EH (cell line): ENCODE measurements at places on chromosomes 7 and 10.
A peak's percentile ranks its signal among the peaks of the same experiment; 100 is the strongest.

DNA sequence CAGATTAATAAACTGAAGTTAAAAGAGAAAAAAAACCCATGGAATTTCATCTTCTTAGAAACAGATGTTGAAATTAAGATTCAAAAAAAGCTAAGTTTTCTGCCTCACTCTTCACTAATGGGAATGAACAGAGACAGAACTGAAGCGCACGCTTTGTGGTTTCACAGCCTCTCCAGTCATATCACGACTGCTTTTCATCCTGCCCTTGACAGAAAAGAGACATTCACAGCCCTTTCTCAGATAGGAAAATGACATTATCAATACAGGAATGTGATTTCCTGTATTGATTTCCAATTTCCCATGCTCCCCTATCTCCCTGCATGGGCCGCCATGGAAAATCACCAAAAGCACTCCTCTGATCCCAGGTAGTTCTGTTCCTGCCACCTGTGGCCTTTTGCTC lies 108.2 kb downstream of the PFKFB3 start:
- no peak for DNase-seq

- peak; percentile 90 for DNase-seq
Observed at GRCh38 chr7:74306730-74307469, 17.7 kb downstream of the CLIP2 start.

GRCh38 chr10:124325998-124326636 lies 92.6 kb downstream of the OAT start:
- no peak for DNase-seq

DNA sequence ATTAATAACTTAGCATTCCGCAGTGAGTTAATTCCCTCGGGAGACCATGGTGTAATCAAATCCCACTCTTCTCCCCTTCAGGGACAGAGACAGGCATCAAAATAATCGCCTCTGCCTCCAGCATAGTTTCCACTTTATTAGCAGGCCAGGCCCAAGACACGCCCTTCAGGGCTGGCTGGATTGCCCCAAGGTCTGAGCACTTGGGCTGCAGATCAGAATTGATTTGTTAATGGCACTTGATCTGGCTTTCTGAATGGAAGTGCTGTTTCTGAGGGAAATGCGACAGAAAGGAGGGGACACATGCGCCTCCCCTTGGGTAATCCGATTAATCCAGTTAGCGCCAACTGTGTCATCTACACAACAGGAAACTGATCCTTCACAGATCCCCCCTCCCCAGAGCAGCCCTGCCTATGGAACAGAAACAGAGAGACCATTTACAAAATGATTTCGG lies 15.6 kb downstream of the CHAT start:
- no peak for DNase-seq

DNA sequence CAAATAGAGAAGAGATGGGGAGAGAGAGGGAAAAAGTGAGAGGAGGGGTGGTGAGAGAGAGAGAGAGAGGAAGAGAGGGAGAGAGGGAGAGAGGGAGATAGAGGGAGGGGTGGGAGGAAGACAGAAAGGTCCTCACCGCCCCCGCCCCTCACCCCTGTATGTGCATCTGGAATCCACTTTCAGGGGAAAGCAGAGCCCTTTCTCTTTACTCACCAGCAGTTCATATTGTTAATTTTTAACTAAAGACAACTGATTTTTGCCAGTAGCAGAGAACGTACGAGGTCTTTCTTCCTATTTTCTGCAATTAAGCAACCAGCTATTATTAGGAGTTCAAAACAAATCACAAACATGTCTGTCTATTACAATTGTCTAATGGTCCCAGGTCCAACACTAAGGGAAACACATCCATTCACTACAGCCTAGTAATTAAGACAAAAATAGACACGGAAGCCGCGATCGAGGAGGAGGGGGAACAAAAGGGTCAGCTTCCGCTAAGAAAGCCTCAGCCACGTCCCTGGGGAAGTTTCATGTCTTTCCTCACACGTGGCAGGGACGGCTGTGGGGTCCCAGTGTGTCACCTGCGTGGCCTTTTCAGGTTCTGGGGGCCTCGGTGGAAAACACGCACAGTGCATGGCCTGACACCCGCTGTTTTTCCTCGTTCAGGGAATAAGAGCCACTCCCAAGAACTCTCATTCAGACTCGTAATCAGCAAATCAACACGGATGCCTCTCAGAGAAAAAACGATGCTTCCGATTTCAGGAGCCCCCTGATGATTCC lies 572.0 kb downstream of the PTPRN2 start:
- no peak for DNase-seq

- no peak for DNase-seq
Observed at GRCh38 chr10:34850036-34850435, 34.9 kb upstream of the PARD3 start.

GRCh38 chr7:133696056-133696455 lies 431.1 kb upstream of the LRGUK start:
- no peak for DNase-seq

GRCh38 chr10:119538632-119539358 lies 3.7 kb downstream of the RGS10 start:
- peak; percentile 43 for DNase-seq

DNA sequence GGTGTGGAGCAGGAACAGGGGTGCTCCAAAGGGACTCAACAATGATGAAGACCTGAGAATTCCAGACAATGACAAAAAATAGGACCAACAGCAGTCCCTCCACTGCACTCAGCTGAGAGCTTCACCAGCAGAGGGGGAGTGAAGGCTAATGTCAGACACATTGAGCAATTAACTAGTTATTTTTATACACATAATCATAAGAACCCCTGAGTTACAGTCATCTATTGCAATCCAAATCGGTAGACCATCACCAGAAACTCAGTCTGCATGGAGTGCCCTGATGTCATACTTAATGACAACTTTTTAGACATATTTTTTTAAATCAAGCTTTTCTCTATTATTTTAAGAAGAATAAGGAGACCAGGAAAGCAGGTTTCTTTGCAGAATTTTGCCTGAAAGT lies 30.6 kb upstream of the IKZF1 start:
- DNase-seq: no peak

DNA sequence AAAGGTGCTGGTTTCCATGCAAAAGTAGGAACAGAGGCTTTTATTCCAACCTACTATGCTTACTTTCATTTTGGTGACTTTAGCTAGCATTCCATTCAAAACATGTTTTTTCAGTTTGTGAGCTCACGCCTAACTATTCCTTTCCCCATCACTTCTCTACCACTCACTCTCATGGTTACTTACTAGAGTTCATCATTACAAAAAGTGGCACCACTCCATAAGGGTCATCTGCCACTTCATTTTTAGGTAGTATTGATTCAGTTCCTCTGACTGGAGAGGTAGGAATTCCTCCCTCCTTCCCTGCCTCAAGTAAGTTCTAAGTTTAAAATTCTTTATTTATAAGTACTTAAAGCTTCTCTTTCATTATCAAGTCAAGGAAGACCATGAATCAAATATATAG lies 543.1 kb downstream of the HTR7 start:
- DNase-seq: peak; percentile 16

- peak; percentile 71 for DNase-seq
Observed at GRCh38 chr7:79182283-79182682, 271.2 kb downstream of the MAGI2 start.

DNA sequence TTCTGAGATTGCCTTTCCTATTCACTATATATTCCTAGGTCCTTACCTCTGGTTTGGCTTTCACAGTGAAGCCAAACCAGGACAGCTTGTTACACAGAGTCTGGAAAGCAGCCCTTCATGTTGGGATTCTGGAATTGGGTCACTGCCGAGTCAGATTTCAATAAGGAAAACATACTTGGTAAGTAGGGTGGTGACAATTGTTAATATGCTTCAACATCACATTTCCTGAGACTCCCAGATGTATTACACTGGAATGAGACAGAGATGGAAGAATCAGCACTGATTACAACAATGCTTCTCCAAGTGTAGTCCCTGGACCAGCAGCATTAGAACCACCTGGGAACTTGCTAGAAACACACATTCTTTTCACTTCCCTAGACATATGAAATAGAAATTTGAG lies 268.9 kb upstream of the SEMA3C start:
- DNase-seq: no peak

DNA sequence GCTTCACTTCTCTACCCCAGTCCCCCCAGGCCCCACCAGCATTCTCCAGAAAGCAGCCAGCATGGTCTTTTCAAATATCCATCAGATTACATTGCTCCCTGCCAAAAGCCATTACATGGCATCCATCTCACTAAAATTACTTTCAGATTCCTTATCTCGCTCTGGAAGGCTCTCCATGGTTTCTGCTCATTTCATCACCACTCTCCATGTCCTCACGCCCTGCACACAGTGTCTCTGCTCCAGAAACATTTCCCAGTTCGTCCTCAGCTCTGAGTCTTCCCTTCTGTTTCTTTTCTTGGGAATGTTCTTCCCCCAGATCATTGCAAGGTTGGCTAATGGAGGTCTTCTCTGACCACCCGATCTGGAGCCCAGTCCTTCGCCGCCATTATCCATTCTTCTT lies 499.1 kb downstream of the KCNMA1 start:
- DNase-seq: no peak

- DNase-seq: peak; percentile 26
Observed at GRCh38 chr7:151565541-151565940, 45.8 kb upstream of the RHEB start.

DNA sequence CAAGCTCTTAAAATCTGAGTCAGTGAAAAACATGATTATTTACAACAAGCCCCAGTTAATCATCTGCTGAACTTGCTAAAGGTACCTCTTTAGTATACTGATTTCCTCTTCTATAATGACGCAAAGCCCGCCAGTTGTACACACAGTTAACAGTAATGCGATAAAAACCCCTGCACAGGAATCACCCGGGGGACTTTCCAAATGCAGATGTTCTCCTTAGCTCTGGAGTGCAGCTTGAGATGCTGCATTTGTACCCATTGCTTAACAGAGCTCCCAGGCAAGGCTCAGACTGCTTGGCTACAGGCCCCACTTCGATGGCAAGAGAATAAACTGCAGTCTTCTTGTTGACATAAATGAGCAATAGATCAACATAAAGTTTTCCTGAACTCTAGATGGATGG lies 279.6 kb upstream of the HGF start:
- no peak for DNase-seq
